ENCODE measurements at places on chromosomes 5 and 9.

GRCh38 chr5:133370904-133371303 is 241.4 kb downstream of the FSTL4 start:
- DNase-seq = no peak

DNA sequence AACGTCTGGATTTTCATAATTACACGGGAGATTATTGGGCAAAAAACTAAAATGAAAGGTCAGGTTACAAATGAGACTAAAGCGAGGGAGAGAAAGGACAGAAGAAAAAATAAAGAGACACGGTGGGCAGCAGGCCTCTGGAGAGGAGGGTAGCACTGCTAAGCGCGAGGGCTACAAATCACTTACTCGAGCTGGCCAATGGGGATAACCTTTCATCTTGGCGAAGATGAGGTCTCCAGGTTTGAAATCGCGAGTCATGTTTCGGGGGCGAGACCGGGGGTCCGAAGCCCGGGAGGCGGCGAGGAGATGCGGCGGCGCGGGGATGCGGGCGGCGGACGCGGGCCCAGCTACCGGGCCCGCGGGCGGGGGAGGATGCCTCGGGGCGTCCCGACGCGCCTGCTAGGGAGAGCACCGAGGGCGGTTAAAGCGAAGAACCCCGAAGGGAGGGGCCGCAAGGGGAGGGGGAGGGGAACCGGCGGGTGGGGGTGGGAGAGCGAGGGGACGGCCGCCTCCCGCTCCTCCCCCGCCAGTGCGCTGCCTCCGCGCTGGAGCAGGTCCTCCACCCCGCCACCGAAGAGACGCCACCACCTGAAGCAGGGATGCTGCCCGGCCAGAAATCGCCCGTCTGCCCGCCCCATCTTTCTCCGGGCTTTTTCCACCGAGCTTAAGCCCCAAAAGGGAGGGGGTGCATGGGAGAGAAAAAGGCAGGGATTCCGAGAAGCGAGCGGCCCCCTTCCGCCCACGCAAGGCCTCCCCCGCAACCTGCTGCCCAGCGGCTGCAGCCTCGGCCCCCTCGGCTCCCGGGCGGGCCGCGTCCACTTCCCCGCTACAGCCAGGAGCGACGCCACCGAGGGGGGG is 610 bp downstream of the PSIP1 start:
- peak; percentile 46 for DNase-seq

- DNase-seq = no peak
Measured at GRCh38 chr5:54793468-54794134, 191.8 kb downstream of the ESM1 start.

DNA sequence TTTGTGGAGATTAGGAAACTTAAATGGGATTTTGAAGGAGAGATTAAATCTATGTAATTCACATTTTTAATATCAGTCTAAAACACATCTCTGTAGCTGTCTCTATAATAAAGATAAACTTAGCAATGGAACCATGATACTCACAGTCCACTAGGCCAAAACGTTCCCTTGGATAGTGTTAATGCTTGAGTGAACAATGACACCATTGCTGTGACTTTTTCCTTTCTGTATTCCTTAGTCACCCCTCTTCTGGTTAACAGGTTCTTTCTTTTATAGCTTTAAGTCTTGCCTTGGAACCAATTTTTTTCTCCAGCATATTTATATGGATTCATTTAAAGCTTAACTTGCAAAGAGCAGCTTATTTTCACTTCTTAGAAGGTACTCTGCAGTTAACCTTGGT is 63.3 kb downstream of the INSL6 start:
- DNase-seq = no peak

GRCh38 chr5:163614787-163615186 is 109.4 kb downstream of the MAT2B start:
- no peak for DNase-seq

- DNase-seq = no peak
Measured at GRCh38 chr9:136610426-136610825, 52.3 kb upstream of the EGFL7 start.

DNA sequence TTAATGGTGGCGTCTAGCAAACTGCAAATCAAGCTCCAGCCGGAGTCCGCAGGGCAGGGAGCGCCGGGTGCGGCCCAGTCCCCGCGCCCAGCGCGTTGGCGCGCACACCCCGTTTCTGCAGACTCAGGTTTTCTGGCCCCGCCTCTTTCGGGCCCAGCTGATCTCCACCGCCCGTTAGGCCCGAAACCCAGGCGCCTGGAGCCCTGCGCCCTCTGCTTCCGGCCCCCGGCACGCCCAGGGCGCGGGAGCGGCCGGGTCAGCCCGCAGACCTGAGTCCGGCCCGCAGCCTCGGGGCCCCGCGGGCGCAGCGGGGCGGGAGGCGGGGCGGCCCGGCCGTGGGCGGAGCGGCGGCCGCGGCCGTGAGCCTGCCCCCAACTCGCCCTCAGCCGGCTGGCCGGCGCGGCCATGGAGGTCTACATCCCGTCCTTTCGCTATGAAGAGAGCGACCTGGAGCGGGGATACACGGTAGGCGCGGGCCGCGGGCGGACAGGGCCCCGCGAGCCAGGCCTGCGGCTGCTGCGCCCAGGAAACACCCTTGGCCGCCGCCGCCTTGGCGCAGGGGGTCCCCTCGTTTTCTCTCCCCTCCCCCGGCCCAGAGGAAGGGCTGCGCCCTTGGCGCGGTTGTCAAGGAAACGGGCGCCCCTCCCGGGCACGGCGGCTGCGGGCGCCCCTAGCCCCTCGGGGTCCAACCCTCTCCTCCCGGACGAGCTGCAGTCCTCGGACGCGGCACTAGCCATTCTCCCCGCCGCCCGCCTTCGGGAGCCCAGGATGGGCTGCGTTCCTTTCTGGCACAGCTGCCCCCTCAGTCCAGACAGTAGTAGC is at the start of gene SNX24:
SNX24 (plus strand) TSS at position 385 of the 822 bp plus-strand sequence; CDS start at position 406, 21 bp downstream.
- peak; percentile 73 for DNase-seq

DNA sequence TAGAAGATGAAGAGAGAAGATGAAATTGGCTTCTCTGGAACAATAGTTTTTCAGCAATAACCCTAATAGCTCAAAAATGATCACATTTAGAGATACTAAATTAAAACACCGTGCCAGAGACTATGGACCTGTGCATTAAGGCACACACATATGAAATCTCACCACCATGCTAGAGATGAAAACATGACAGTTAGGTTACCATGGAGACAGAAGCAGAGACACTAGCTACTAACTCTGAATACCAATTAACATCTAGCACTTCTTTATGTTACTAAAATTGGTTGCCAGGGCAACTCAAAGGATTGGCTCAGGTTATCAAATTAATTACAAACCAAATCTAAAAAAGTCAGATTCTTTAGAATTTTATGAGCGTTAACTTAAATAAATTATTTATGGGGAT is 337.7 kb downstream of the PLK2 start:
- no peak for DNase-seq

DNA sequence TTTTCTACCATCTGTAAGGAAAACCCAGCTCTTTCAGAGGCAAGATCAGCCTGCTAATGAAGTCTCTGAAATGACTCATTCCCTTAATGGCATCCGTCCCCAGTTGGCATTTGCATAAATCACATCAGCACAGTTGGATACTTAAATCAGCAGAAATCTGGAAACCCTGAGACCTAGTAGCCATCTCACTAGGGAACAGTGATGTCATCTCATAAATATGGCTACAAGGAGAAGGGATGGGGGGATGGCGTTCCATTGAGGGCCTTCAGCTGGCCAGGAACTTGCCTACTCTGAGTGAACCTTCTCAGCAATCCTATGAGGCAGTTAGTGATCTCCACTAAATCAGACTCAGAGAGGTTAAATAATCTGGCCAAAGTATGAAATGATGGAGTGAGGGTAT is 81.8 kb downstream of the CMYA5 start:
- no peak for DNase-seq

DNA sequence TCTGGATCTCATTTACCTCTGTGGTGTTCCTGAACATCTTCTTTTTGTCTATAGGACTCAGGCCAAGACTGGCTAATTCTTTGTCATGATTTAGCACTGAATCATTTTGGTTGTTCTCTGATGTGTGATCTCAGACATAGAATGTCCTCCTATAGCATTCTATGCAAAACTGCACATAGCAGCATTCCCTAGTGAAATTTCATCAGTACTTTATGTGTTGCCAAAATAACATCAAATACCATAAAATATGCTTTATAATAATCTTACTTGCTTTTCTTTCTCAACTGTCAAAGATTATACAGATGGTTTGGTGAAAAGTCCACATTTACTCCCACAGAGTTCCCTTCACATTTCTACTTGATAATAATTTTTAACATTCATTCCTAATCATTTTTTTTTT is 115.7 kb upstream of the MPDZ start:
- no peak for DNase-seq

DNA sequence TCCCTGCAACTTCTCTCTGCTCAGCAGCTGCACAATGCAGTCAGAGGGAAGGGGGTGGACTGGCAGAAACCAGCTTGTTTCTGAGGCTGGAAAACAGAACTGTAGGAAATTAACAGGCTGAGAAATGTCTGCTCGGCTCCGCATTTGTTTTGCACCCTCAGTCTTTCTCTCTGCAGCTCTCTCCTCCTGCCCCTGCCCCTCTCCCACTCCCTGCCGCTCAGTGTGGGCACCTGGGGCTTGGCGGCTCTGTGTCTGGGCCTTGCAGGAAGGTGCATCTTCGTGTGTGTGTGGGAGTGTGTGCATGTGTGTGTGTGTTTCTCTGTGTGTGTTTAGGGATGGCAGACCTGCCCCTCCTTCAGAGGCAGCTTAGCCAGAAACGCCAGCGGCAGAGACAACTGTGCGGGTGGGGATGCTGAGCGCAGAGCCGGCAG is 53.0 kb downstream of the PCDH1 start:
- DNase-seq = no peak

DNA sequence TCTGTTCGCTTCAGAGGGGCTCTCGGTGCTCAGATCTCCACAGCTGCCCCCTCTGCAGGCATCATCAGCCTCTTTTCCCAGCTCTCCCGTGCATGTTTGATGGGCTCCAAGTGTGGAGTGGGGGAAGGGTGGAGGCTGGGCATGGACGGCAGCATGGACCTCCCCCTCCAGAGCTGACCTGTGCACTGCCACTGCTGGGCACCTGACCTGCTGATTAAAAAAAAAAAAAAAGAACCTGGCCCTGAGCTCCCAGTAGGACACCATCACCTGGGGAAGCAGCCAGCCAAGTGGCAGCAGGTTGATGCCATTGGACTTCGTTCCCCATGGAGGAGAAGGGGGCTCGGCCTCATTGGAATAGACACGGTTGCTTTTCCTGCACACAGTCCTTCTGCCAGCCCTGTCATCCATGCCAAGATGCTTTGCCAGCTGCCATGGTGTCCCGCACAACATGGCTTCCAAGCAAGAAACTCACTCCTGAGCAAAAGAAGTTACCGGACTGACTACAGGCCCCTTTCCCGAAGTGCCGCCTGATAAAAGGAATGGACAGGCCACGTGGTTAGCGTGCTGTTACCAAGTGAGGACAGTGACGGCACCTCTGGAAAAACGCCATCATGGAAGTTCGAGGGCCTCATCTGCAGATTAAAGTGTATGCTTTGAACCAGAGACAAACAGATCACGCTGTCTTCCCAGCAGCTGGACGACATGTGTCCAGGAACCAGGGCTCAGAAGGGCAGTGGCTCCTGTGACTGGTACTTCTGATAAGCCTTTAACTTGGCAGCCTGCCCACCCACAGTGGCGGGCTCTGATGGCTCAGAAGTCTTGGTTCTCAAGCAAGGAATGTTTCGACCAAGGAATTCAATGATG is 14.7 kb upstream of the BRD3OS start:
- no peak for DNase-seq

- no peak for DNase-seq
Measured at GRCh38 chr9:127237801-127238200, 26.8 kb upstream of the GARNL3 start.

DNA sequence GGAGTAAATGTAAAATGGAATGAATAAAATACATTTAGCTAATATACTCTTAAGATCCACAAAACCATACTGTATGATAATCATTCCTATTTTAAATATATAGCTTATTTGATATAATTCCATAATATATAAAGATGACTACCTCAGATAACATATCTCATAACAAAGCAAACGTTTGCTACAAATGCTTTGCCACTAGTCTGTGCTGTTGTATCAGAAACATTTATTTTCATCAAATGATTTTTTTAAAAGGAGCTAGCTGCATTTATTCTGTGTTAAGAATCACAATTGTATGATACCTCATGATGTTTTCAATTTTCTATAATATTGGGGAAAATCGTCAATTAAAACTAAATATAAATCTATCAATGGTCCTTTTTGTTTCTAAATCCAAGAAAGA is 567.2 kb downstream of the PTPRD start:
- no peak for DNase-seq

GRCh38 chr9:134776080-134776796 is 104.4 kb upstream of the FCN2 start:
- DNase-seq = no peak

GRCh38 chr5:139903795-139904565 is 108.4 kb downstream of the PSD2 start:
- no peak for DNase-seq

GRCh38 chr5:77632526-77633206 is 5.8 kb downstream of the OTP start:
- DNase-seq = no peak

DNA sequence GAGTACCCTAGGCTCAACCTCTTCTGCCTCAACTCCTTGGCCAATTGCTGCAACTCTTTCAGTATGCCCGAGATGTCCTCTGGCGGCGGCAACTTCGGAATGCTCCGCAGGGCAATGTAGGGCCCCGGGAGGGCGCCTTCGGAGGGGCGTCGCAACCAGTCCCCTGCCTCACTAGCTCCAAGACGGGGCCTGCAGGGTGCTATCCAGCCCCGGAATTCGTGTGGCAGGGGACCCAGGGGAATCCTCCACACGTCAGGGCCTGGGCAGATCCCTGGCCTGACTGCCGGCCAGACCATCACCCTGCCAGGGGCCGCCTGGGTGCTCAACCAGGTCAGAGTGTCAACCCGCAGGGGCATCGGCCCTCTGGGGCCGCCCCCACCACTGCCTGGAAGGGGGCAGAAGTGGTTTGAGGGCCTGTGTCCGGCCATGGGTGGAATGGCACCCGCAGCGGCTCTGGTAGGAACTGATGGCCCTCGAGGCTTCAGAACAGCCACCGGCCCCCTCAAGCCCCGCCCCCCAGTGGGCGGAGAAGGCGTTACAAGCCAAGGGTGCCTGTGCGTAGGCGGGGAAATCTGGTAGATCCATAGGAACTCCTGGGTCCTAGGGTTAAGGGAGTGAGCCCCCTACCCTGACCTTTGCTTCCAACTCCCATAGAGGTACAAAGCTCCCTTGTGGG is at the start of gene POU5F2:
POU5F2 (minus strand) TSS at position 465 of the 676 bp plus-strand sequence; CDS start at position 428, 37 bp downstream.
- no peak for DNase-seq

DNA sequence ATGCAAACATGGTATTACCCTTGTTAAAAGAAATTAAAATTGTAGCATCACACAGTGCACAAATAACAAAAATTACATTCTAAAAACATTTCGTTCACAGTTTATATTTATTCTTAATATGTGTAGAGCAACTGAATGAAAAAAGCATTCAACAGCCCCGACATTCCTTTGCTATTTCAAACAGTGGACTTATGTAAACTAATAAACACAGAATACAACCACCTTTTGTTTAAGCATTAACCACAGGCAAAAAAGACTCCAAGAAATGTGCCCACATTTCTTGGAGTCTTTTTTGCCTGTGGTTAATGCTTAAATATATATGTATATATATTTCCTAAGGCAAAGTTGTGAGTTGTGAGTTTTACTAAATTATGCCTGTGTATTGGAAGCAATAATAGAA is 532.5 kb upstream of the DAP start:
- DNase-seq = no peak

All from mesothelial cell of epicardium (in vitro differentiated cells).